ENCODE measurements at places on chromosomes 6 and 20.

GRCh38 chr20:24960861-24961260 lies 11.8 kb downstream of the CST7 start:
- no peak for DNase-seq

DNA sequence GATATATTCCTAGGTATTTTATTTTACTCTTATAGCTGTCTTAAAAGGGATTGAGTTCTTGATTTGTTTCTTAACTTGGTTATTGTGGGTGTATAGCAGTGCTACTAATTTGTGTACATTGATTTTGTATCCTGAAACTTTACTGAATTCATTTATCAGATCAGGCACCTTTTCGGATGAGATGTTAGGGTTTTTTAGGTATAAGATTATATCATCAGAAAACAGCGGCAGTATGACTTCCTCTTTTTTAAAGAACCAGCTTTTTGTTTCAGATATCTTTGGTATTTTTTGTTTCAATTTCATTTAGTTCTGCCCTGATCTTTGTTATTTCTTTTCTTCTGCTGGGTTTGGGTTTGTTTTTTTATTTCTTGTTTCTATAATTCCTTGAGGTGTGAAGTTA lies 382.4 kb upstream of the ADGRB3 start:
- no peak for DNase-seq

DNA sequence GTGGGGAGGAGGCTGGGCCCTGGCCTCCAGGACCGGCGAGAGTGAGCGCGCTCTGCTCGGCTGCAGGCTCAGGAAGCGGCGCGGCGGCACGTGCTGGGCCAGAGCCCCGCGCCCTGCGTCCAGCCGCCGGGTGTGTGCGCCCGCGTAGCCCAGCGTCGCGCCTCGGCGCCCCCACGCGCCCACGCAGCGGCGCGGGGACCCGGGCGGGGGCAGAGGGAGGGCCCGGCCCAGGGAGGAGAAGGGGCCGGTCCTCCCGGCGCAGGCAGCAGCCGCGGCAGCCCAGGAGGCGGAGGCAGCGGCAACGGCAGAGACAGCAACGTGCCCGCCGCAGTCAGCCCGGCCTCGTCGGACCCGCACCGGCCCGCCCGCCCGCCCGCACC lies at the start of gene EYA2:
Gene EYA2 (plus strand): TSS at position 265 of the 380 bp plus-strand sequence. CDS start 95,168 bp downstream, outside the sequence.
- no peak for DNase-seq

DNA sequence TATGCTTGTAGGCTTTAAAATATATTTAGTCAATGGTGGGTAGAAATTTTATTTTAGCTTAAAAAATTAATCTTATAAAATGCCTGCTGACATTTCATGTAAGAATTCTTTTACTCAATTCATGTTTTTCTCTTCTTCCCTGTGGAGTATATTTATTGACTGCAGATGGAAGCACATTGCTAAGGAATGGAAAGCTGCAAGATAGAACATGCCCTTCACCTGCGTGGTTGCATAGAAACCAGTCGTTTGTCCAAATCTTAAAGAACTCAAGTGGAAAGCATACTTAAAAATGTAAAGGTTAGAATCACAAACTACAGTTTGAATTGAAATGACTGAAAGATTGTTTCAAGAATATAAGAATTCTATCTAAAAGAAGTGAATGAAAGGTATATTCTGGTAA lies 30.7 kb downstream of the C6orf163 start:
- no peak for DNase-seq

DNA sequence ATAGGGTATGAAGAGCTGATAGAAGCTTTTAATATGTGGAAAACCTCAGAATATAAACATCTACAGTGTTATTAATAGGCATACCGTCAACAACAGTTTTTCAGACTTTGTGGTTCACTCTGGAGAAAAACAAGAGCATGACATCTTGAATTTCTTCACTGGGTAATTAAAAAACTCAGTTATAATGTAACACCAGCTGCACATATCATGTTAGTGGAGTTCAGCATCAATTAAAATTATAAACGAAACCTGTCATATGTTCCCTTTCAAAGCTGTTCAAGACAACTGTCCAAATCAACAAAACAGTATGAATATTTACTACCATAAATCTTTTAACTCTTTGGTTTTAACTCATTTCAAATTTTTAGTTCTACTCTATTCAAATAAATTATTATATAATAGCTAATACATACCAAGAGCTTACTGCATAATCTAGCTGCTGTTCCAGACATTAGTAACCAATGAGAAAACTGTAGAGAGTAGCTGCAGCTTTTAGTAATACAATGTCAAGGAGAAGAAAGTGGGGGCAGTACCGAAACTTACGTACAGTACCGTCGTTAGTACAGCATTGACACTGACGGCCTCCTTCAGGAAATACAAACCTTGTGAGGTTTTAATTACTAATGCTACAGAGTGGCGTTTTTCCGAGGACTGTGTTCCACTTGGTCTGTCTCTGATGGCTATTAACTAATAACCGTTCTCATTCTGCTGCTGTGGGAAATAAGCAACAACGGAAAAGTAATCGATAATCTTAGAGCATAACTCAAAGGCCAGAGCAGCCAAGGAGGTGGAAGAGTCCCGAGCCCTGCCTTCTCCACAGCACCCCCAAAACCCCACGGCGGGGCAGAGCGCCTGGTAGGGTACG lies 532 bp upstream of the PM20D2 start:
- DNase-seq: no peak

Data from CD4-positive, alpha-beta T cell treated with Interleukin-15 for 1 hour (primary cell).